ENCODE measurements at places on chromosomes 6 and 20.
A peak's percentile ranks its signal among the peaks of the same experiment; 100 is the strongest.

GRCh38 chr6:124002377-124003081 lies 198.9 kb downstream of the NKAIN2 start:
- DNase-seq: no peak

- DNase-seq: no peak
Observed at GRCh38 chr6:42243046-42243445, 25.4 kb upstream of the MRPS10 start.

DNA sequence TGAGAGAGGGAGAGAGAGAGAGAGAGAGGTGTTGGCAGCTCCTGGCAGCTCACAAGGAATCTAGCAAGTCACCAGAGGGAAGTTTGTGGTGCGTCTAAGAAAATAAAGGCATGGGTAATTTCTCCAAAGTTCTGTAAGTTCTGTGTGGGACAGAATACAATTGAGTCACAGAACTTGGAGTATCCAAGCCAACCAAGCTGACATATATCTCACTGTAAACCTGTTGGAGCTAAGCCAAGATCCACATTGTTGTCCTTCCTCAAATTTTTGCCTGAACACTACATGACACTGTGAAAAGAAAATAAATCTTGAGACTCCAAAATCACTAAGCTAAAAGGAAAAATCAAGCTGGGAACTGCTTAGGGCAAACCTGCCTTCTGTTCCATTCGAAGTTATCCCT lies 436.7 kb downstream of the MEI4 start:
- DNase-seq: no peak

DNA sequence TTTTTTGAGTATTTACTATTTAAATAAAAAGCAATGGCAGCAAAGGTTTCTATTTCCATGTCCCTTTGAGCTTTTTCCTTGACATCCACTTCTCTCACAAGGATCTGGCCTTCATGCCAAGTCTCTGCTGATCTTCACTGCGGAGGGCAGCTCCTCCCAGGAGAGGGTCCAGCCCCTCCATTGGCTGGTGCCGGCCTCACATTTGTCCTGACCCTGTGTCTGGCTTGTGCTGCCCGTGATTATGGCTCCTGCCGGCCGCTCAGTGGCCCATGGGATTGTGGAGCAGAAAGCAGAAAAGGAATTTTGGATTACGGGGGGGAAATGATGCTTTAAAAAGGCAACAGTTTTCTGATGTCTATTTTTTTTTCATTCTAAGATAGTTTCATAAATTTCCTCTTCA lies 31.2 kb upstream of the PDE7B start:
- DNase-seq: no peak

DNA sequence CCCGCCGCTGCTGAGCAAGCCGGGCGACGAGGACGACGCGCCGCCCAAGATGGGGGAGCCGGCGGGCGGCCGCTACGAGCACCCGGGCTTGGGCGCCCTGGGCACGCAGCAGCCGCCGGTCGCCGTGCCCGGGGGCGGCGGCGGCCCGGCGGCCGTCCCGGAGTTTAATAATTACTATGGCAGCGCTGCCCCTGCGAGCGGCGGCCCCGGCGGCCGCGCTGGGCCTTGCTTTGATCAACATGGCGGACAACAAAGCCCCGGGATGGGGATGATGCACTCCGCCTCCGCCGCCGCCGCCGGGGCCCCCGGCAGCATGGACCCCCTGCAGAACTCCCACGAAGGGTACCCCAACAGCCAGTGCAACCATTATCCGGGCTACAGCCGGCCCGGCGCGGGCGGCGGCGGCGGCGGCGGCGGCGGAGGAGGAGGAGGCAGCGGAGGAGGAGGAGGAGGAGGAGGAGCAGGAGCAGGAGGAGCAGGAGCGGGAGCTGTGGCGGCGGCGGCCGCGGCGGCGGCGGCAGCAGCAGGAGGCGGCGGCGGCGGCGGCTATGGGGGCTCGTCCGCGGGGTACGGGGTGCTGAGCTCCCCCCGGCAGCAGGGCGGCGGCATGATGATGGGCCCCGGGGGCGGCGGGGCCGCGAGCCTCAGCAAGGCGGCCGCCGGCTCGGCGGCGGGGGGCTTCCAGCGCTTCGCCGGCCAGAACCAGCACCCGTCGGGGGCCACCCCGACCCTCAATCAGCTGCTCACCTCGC lies 1.5 kb downstream of the ARID1B start:
- DNase-seq: peak; percentile 41

DNA sequence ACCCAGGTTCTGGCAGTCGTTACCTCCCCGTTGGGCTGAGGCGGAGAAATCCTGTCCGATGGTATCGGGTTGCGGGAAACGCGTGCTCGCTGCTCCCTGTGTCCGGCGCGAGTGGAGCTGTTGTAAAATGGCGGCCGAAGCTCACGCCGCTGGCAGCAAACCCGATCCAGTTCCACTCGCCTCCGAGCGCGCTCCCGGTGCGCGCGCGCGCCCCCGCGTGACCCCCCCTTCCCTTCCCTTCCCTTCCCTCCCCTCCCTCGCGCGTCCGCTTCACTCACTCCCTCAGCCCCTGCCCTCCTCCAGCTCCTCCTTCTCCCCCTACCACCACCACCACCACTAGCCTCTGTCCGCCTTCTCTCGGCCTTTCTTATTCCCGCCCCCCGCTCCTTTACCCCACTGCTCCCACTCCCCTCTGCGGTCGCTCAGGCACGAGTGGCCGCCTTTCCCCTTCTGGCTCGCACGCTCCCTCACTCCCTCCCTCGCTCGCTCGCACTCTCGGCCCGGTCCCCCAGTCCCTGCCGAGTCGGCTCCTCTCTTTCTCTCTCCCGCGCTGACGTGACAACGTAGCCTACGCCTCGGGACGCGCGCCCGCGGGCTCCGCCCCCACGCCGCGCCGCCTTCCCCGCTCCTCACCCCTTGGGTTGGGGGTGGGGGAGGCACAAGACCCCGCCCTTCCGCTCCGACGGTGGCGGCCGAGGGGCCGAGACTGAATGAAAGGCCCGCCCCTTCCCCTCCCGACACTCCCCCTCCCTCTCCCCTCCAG lies at the start of gene SYNCRIP:
TSS of gene SYNCRIP (minus strand) at position 113 of the 763 bp plus-strand sequence. CDS start 1,447 bp downstream, outside the sequence.
- peak; percentile 98 for DNase-seq

DNA sequence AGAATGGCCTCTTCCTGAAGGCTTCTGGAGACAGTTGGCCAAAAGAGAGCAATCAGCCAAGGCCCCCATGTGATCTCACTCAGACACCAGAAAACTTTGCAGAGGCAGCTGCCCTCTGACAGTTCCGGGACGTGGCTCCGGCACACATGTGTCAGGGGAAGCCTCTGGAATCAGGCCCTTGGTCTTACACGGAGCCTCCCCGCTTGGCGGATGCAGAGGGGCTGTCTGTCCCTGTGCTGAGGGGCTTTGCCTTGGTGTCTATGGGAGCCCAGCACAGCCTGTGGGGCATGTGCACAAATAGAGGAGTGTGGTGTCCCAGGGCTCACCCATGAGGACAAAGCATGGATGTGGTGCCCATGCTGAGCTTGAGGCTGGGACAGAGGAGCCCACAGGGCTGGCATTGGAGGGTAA lies 13.8 kb downstream of the SIGLEC1 start:
- no peak for DNase-seq

- DNase-seq: no peak
Observed at GRCh38 chr6:167856999-167857660, 30.4 kb downstream of the AFDN start.

DNA sequence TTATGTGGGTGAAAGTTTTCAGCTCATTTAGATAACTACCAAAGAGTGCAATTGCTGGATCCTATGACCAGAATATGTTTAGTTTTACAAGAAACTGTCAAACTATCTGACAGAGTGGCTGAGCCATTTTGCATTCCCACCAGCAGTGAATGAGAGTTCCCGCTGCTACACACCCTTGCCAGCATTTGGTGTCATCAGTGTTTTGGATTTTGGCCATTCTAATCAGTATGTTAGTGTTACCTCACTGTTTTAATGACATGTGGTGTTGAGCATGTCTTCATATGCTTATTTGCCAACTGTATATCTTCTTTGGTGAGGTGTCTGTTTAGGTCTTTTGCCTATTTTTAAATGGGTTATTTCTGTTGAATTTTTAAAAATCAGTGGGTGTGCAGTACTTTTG lies 120.9 kb downstream of the CFAP61 start:
- no peak for DNase-seq

DNA sequence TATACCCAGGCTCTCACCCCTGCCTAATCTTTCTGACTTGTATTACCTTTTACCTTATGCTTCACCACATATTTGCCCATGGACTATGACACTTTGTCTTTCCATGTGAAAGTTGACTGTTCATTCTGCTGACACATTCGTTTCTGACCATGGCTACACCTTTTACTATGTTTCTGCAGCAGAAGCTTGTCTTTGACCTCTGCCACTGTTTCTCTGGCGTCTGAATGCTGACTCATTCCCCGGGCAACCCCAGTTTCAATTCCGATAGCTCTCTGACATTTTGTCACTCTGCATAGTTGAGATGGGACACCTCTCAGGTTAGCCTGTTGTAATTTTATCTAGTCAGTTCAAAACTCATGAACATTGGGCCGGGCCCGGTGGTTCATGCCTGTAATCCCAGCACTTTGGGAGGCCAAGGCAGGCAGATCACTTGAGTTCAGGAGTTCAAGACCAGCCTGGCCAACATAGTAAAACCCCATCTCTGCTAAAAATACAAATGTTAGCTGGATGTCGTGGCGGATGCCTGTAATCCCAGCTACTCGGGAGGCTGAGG lies 50.7 kb downstream of the SLC26A8 start:
- DNase-seq: no peak

- DNase-seq: no peak
Observed at GRCh38 chr6:28734443-28734959, 189.3 kb downstream of the TRIM27 start.

DNA sequence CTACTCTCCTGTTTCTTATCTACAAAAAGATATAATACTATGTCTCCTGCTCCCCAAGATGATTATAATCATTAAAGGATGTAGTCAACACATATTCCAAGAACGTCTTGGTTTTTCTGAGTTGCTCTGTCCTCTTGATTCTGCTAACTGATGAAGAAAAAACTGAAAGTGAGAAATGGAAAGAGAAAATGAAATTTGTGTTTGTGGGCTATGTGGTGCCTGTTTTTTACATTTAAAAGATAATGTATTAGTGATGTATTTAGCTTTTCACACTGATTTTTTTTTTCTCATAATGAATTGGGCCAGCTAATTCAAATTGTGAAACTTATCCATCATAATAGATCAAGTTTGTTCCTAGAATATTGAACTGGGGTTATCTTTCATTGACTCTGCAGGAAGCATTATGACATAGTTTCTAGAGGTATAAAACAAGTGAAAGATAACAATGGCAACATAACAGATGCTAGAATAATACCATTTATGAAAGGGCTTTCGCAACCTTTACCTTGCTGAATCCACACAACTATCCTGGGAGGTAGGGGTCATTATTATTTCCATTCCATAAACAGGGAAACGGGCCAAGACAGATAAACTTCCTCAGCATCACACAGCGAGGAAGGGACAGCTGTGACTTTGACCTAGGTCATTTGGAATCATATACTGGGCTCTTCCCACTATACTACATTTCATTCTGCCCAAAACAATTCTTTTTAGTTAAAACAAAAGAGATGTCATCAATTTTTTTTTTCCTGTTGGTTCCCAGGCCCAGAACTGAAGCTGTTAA lies 336.7 kb downstream of the GJA1 start:
- no peak for DNase-seq

GRCh38 chr6:137240168-137240567 lies 21.0 kb upstream of the IFNGR1 start:
- no peak for DNase-seq

- peak; percentile 11 for DNase-seq
Observed at GRCh38 chr6:71072508-71072907, 115.6 kb upstream of the B3GAT2 start.

- no peak for DNase-seq
Observed at GRCh38 chr6:16279243-16279642, 40.9 kb downstream of the GMPR start.

GRCh38 chr6:84597238-84597875 lies 167.0 kb downstream of the TBX18 start:
- no peak for DNase-seq

- DNase-seq: no peak
Observed at GRCh38 chr6:4670824-4671409, 105.3 kb upstream of the CDYL start.

DNA sequence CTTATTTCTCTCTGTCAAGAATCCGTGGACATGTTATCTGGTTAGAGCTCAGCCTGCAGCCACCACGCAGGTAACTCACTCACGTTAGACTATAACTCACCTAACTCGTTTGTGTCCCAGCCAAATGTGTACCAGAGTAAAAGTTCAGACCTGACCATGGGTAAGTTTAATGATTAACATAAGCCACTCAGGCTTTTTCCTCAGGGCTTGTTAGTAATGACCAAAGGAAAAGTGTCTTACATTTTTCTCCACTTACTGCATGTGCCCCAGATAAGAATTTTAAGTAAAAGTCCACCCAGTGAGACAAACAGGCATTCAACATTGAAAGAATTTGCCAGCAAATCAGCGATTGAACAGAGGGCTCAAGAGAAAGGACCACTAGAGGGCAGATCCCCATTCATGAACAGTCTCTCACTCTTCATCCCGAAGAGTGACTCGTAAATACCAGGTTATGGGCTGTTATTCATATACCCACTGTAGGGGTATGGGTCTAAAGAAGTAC lies at the start of gene PKHD1:
TSS of gene PKHD1 (minus strand) at position 116 of the 502 bp plus-strand sequence. CDS start 2,680 bp downstream, outside the sequence.
- DNase-seq: no peak

DNA sequence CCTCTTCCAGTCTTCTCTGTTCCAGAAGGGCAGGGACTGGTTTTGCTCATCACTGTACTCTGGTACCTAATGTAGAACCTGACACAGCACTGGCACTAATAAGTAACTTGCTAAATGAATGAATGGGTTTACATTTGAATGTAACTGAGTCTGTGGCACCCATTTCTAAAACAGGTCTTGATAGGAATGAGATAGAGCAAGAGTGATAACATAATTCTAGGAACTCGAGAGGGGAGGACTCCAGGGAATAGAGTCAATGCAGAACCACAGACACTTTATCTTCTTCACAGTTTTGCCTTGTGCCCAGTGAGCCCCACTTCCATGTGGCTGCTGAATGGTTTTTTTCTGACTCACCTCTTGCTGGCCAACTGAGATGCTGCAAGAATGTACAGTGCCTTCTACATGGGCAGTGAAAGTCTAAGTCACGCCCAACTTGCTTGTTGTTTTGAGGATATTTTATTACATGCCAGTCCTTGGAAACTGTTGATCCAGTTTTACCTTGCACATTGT lies 61.1 kb downstream of the TBC1D7 start:
- DNase-seq: no peak

DNA sequence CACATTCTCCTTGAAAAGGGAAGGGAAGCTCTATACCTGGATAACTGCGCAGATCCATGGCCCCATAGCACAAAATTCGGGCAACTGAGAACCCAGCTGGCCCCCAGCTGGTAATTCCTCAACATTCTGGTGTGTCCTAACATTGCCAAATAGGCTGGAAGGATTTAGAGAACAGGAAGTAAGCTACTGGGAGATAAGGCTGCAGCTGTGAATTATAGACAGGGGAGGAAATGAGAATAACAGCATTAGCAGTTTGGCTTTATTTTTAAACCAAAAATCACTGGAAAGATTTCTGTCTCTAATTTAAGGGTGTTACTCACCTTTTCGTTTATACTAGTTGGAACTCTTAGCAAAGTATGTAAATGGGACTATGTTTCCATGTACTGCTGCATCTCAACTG lies 97.2 kb downstream of the TULP4 start:
- no peak for DNase-seq
